ENCODE measurements at places on chromosomes 12 and 14. TPM values are rescaled to one million over a fixed set of nuclear protein-coding genes. Genes with fewer than 3 reads are reported as not detected.

OR6C2 gene
- 0.42 TPM for total RNA-seq

CLEC9A gene
- 0.90 TPM for total RNA-seq

GYS2 gene
- total RNA-seq = not detected

CATSPERB gene
- total RNA-seq = 3.6 TPM

SERPINA3 gene
- 3.5 TPM for total RNA-seq

DLK1 gene
- 87.3 TPM for total RNA-seq

ABCD2 gene
- total RNA-seq = 5.1 TPM

CD163 gene
- 19.1 TPM for total RNA-seq

HSPA2 gene
- 50.8 TPM for total RNA-seq
